HFF-Myc (cell line): ENCODE measurements at places on chromosomes 11 and 22.
A peak's percentile ranks its signal among the peaks of the same experiment; 100 is the strongest.

GRCh38 chr11:111220721-111221120, 24.8 kb upstream of the POU2AF2 start:
- DNase-seq: no peak

- DNase-seq: no peak
These were observed 106.1 kb downstream of the CTTN start for GRCh38 chr11:70504246-70505020.

DNA sequence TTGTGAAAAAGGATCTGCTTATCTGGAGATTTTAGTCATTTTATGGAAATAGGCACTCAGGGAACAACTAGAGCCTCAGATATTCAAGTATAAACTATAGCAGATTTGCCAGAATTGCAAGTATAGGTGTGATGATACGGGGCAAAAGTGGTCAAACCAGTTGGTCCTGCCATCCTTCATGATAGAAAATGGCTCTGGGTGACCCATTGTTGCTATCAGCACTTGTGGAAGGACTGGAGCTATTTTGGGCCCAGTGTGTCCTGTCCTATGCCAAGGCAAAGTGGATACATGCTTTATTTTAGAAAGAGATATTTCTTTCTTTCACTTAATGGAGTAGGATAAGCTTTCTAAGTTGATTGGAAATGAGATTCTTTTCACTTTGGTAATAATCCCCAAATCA, 85.2 kb downstream of the PPP6R3 start:
- no peak for DNase-seq

DNA sequence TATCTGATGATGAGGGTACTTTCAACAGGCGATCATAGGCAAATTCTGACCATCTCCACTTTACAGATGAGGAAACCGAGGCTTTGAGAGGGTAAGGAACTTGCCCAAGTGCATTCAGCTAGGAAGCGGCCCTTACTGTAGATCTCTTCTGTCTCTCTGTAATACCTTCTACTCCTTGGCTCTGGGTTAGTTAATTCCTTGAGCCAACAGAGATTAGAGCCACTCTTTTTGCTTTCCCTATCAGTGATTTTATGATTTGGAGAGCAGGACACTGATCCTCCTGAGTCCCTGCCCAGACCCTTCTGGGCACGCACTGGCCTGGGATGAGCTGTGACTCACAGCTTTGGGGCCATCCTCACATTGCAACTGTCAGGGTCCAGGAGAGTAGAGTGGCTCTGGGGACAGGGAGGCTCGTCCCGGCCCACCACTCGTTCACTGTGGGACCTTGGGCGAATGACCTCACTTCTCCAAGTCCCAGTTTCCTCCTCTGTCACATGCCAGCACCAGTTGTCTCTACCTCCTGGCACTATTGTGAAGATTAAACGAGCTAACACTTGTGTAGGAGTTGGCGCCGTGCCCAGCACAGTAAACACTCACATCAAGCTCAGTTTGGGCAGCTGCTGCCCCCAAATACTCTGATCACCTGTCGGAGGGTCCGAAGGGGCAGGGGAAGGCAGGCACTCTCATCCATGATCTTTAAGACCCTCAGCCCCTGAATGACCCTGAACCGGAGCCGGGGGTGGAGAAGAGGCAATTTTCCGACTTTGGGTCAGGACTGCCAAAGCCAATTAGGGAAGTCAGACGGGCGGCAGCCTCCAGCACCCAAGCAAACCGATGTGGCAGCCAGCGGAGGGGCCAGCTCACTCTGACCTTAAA, 235.0 kb downstream of the MIAT start:
- DNase-seq: no peak

GRCh38 chr11:115460512-115460911, 43.7 kb downstream of the CADM1 start:
- DNase-seq: no peak

GRCh38 chr11:92399705-92400104, 175.1 kb downstream of the FAT3 start:
- no peak for DNase-seq

DNA sequence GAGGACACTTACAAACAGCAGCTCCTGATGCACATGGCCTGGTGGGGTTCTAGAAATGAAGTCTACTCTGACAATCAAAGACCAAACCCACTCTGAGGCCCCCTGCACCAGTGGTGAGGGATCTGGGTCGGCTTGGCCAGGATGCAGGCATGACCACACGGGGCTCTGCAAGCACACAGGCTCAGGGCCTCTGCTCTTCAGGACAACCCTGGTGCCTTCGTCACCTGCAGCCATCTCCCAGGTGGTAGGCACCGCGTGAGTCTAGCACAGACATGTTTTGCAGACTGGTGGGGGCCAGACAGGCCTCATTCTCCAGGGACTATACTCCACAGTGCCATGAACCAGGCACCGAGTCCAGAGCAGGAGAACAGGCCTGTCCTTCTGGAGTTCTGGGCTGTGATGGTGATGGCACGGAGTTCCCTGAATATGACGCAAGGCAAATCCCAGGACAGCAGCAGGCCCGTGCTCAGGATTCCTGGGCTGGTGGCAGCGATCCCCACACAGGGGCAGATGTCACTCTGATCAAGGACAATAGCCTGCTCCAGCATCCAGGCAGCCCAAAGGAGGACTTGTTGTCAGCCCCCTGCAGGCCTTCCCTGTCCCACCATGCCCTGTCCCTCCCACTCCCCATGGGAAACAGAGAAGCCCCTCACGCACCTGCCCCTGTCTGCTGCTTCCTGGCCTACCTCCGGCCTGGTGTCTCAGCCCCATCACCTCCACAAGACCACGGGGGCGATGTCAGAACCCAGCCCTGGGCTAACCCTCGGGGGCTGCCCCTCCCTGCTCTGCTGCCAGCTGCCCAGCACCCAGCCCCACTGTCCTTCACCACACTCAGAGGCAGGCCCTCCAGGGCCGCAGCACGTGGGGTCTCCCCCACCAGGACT, 36.1 kb downstream of the GNB1L start:
- no peak for DNase-seq

DNA sequence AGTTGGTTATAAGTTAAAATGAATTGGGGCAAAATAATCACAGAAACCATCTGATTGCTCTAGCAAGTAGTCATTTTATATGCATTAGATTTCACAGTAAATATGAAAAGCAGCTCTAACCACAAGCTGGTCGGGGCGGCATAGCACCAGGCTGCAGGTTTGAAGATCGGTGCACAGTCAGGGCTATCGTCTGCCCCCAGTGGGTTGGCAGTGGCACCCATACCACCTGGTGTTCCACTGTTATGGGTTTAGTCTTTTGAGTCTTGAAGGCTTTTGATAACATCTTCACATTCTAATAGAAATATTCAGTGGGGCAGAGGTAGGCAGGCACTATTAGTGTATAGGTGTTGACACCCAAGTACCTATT, 62.1 kb downstream of the GRK3 start:
- DNase-seq: no peak

GRCh38 chr11:115617767-115618166, 113.6 kb upstream of the CADM1 start:
- no peak for DNase-seq

DNA sequence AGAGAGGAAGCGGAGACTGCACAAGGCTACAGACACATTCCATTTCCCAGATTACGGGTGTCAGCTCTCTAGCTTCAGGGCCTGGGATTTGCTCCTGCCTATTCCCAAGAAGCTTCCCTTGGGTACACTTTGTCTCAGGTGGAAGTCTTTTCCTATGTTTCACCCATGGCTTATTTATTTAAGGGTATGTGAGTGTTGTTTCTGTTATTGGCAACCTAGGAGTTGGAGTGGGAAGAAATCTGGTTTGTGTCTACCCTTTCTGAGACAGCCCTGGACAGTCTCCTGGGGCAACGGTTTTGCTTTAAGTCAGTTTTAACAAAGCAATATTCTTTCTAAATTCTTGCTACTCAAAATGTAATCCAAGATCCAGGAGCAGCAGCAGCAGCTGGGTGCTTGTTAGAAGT, 127.0 kb downstream of the MICAL2 start:
- no peak for DNase-seq

DNA sequence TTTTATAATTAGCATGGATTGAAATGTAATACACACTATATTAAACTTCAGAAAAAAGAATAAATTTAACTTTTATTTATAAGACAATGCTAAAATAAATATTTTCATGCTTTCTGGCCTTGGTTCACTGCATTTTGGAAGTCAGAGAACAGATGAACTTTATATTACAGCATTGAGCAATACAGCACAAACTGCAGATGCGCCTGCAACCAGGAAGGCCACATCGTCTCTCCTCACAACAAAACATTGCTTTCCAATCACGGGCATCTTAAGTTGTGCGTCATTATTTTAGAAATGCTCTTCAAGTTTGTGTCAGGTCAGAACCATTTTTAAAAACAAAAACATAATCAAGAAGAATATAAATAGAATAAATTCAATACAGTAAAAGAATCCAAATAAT, 89.3 kb upstream of the CEP126 start:
- no peak for DNase-seq

DNA sequence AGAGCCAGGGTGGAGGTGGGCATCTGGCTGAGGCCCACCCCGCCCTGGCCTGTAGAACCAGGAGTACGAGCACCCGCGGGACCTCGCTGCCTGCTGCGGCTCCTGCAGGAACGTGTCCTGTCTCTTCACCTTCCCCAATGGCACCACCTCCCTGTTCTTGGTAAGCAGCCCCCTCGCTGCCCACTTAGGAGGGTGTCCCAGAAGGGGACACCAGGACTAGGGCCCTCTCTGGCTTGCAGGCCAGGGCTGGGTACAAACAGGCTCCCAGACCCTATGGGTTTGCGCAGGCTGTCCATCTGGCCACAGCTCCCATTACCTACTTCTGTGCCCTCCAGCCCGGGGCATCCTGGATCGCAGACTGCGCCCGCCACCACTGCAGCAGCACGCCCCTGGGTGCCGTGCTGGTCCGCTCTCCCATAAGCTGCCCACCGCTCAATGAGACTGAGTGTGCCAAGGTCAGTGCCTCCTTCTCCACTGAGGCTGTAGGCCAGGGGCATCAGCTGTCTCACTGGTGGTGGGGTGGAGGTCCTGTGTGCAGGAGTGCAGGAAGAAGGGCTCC, 77.5 kb upstream of the MYOD1 start:
- DNase-seq: no peak

DNA sequence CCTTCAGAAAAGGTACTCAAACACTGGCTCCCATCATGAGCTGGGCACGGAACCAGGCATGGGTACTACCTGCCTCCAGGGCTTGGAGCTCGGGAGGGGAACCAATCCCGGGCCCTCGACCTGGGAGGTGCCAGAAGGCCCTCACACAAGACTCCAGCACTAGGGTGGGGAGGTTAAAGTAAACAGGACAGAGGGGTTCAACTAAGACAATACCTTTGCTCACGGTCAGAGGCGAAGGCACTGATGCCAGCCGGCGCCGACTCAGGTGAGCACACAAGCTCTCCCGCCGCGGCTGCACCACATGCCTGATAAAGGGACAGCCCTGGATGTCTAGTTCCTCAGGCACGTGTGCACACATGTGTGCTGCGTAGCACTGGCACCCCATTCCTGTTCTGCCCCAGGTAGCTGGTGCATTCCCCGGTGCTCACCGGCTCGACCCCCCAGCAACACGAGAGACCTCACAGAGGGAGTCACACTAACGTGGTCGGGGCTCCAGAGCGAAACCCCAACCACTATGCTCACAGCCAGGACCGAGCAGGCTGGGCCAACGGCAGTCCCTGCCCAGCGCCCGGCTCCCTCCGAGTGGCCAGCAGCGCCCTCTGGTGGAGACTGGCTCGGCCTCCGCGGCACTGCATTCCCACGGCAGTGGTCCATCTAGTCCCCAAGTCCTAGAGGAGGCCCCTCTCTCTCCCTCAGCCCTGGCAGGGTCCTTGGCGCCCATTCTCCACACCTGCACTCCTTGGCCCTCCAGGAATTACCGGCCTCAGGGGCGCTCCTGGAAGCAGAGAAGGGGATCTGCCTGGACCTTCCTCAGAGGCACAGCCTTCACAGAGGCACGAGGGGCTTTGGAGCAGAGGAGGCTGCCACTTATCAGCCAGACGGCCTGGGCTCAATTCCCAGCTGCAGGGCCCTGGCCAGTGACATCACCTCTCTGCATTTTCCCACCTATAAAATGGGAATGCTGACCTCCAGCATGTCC, 28.8 kb upstream of the MOB2 start:
- DNase-seq: no peak

DNA sequence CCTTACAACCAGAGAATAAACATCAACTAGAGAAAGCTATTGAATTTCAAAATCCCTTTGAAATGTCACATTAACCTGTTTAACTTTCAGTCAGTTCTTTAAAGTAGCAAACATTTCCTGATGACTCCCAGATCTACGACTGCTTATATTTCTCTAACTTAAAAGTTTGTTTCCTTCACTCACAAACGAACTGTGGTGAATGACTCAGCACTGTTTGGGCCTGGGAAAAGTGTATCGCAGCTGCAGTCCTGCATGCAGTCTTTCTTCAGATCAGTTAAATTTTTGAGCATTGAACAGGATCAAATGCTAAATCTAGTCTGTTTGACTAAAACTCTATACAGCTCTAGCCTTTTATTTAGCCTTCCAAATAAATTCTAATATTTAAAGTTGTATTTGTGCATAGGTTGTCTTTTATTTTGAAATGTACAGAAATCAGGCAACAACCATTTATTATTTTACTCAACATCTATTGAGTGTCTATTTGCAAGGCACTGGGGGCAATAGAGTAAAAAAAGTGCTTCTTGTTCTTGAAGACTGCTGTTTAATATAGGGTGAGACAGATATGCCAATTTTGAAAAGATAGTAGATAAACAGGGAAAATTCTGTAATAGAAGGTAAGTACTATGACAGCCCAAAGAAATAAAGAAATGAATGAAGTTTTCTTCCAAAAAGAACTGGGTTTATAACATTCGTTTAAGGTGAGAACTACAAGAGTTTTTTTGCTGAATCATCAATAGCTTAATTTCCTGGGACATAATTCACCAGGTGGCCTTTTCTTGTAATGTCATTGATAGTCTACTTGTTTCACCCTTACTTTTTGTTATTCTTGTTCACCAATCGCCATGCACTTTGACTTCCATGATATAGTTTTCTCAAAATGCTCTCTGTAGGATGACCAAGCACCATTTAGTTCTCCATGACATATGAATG, 235.4 kb downstream of the METTL15 start:
- DNase-seq: peak; percentile 50

- DNase-seq: no peak
These were observed 84.4 kb downstream of the GALNT18 start for GRCh38 chr11:11537372-11537771.

DNA sequence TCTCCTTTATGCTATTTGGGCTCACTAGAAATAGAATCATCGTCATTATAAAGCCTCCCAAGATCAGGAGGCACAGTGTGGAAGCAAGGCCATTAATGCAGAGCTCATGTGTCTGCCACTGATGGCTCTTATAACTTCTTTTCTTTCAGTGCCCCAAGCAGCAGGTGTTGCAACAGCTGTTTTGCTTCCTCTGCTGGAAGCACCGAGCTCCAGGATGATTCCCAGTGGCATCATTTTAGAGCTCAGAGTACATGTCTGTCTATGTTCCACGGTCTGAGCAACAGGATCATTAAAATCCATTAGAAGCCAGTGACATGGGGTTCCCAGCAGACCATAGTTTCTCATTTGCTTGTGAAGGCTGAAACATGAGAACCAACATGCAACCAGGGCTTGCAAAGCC, 803.0 kb upstream of the FAT3 start:
- DNase-seq: no peak
